ENCODE measurements at places on chromosomes 11 and 22. TPM values are rescaled to one million over a fixed set of nuclear protein-coding genes. Genes with fewer than 3 reads are reported as not detected.

SSH3 gene
- polyA plus RNA-seq: 29.0 TPM

DNA sequence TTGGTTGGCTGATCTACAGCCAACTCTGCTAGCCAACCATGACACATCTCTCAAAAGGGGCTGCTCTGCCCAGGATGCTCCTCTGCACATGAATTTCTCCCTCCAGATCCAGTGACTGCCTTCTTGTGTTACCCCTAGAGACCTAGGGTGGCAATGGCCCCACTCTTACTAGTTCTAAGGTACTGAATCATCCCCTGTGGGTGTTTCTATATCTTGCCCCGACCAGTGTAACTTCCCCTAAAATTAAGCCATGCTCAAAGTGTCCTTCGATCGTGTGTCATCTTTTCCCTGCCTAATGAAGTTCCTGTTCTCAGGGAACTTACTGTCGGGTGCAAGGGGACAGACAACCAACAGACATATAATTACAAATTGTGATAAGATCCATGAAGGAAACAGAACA is 113.3 kb downstream of the FAM76B start:
- no peak for DNase-seq

OR5F1 gene
- polyA plus RNA-seq: not detected

GRCh38 chr11:15940462-15941205 is 415.7 kb downstream of the SOX6 start:
- no peak for DNase-seq

DNA sequence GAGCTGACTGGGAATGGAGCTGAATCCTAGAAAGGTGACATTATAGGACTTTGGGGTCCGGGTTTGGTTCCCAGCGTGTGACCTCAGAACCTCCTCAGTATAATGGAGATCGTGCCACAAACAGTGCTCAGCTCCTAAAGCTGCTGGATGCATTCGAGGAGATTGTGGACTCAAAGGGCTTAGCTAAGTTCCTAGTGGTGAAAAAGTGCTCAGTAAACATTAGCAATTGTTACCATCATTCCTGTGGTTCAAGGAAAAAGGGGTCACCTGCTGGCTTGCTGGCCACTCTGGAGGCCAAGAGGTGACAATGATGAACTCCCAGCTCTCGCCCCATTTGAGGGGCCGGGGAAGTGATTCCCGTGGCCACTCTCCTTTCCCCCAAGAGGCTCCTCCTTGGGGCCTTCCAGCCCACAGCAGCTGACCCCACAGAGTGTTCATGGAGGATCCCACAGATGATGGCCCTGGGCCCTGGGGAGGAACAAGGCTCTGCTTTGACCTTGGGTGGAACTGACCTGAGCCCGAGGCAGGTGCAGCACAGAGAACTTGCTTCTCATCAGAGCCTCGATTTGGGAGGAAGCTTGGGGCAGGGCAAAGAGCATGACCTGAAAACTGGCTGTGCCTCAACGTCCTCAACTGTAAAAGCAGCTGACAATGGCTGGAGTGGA is 40.1 kb downstream of the TRIM29 start:
- no peak for DNase-seq

NPAS4 gene
- 0.08 TPM for polyA plus RNA-seq

GRCh38 chr22:26724414-26724813 is 67.0 kb downstream of the MIAT start:
- DNase-seq: no peak

C22orf23 gene
- 0.68 TPM for polyA plus RNA-seq

DNA sequence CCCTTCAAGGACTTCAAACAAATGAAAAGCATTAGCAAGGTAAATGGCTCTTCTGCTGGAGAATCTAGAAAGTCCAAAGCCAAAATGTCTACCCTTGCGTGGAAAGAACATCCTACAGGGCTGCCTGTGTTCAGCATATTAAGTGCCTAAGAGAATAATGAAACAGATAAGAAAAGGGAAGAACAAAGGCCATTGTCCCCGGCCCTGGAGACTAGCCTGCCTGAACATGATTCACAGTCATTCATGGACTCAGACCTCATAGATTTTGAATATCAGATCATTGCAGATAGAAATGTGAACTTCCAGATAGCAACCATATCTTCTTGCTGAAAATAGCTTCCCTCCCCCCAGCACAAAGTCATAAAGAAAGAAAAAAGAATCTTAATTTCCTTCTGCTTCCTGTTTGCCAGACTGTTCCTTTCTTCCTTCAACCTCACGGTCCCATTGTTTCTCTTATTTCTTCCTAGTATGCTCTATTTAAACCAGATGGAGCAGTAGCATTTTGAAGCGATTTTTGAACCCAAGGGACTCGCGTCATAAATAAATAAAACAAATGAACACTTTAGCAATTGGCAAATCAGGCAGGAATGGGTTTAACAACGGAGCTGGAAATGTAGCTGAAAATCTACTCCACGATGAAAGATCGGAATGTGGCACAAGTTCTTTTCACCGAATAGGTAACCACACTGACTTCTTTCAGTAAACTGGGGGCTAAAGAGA is 408.2 kb upstream of the CCDC90B start:
- no peak for DNase-seq

GRCh38 chr11:134587345-134587744 is 175.3 kb upstream of the B3GAT1 start:
- no peak for DNase-seq
